ENCODE measurements at places on chromosomes 4 and X.

- no peak for DNase-seq
These were observed 171.3 kb downstream of the UNC5C start for GRCh38 chr4:95377366-95377900.

DNA sequence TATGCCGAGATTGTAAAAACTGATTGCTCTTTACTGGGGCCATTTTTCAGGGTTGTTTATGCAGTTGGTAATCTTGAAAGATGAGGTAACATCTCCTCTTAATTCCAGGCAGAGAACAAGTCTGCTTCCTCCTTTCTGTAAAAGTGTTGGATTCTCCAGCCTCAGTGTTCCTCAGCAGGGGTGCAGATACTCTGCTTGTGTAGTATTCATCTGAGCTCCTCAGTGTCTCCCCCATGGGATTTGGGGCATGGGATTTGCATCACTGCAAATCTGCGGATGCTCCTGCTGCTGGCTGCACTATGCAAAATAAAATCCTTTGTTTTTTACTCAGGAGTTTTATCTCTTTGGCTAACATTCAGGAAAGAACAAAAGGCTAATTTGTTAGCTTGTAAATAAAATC, 104.9 kb upstream of the ATP8A1 start:
- no peak for DNase-seq

- no peak for DNase-seq
These were observed 142.2 kb downstream of the HS3ST1 start for GRCh38 chr4:11286533-11286932.

DNA sequence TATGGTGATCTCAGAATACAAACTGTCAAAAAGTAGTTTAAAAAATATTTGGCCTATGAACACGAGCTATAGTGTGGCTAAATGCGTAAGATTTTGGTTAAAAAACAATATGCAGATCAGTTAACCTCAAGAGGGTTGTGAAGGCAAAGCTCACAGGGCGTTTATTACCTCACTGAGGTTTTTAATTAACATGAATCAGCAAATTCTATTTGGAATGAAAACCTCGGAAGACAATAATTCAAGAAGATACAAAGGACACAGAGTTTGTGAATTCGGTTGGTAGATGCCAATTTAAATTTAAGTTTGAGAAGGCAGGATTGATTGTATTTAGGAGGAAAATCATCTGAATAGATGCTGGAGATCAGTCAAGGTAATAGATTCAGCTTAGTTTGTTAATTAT, 1434.6 kb downstream of the C4orf33 start:
- DNase-seq: no peak

All from WTC11 (cell line).